OCI-M1 (cell line): ENCODE measurements at places on chromosomes 4 and X.

DNA sequence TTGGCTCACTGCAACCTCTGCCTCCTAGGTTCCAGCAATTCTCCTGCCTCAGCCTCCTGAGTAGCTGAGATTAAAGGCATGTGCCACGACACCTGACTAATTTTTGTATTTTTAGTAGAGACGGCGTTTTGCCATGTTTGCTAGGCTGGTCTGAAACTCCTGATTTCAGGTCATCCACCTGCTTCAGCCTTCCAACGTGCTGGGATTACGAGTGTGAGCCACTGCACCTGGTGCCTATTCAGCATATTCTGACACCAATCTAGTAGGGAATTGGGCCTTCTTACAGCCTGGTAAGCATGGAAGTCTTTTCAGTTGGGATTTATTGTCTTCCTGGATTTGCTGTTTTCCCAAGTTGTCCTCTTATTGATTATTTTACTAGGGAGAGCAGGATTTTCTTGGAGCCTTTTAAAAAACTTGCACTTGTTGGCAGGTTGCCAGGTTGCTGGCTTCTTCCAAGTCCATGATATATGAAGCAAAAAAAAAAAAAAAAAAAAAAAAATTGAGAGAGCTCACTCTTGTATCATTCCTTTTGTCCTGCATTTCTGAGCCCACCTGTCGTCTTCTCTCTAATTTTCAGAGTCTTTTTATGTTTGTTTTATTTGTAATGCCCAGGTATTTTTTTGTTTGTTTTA is 43.7 kb downstream of the TMPRSS11E start:
- no peak for DNase-seq

DNA sequence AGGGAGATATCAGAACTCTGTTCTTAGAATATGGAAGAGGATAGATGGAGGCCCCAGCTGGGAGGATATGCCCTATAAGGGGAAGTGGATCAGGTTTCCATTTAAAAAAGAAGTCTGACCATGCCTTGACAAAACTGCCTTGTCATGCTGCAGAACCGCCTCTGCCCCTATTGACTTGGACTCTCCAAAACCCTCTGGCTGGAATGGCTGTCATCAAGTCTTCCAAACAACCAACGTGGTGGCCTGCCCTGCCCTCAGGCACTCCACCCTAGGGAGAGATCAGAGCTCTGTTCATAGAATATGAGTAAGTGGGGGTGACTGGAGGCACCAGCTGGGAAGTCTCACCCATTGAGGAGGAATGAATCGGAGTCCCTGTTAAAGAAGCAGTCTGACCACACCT is 114.9 kb downstream of the VSIG4 start:
- DNase-seq, result peak; percentile 84

DNA sequence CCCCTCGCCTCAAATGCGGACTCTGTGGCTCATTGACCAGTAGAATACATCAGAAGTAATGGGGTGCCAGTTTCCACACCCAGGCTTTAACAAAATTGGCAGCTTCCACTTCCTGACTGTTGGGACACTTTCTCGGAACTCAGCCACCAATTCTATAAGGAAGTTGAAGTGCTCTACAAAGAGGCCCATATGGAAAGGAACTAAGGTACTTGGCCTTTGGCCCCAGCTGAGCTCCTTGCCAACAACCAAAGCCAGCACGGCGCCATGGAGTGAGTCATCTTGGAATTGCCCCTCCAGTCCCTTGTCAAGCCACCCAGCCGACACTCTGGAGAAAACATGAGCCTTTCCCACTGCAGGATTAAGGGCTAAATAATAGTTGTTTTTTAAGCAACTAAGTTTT is 262.2 kb upstream of the INTU start:
- DNase-seq, result no peak

DNA sequence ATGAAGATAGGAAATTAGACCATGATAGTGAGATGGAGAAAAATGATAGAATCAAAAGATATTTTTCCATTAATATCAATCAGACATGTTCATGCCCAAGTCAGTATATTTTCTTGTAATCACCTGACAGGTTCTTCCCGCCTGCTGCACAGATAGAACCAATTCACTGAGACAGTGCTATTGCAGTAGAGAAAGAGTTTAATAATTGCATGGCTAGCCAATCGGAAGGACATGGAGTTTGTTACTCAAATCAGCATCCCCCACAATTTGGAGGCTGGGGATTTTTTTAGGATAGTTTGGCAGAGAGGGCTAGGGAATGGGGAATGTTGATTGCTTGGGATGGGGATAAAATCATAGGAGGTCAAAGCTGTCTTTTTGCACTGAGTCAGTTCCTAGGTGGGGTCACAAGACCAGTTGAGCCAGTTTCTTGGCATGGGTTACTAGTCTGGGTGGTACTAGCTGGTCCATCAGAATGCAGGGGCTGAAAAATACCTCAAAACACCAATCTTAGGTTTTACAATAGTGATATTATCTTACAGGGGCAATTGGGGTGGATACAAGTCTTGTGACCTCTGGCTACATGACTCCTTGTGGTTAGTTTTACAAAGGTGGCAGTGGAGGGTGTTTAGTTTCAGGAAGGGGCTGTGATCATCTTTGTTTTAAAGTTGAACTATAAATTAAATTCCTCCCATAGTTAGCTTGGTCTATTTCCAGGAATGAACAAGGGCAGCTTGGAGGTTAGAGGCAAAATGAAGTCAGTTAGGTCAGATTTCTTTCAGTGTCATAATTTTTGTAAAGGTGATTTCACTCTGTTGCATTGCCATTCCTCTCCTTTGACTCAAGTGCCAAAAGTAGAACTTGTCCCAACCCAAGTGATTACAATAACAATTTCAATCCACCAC is 100.3 kb upstream of the PDE5A start:
- DNase-seq, result no peak

DNA sequence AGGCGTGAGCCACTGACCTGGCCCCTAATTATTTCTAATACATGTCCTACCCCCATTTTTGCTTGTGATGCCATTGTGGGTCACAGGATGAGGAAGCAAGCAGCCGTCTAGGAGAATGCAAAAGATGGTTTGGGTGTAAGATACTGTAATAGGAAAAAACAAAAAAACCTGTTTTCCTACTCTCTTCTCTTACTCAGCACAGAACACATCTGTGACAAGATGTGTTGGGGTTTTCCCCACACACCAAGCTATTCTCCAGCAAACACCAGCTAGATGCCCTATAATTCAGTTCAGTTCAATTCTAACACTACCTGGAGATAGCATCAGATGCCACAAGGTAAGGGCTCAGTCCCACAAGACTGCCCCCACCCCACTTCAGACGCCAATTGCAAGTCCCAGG is 15.3 kb upstream of the HPRT1 start:
- no peak for DNase-seq

DNA sequence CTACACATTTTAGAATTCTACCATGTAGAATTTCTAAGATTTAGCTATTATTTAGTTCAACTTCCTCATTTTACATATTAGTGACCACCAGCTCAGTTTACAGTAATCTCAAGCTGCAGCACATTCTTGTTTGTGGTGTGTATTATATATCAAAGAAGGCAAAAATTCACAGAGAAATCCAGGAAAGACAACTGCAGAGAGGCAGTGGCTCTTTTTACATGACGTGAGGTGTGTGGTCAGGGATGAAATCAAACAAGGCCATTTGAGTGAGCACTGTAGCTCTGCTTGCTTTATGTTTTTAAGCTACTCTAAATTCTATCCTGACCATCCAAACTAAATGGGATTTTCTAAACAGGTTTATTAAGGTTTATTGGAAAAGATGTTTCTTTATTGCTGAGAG is 71.1 kb downstream of the COL25A1 start:
- peak; percentile 48 for DNase-seq

GRCh38 chr4:172125443-172125842 is 312.2 kb downstream of the GALNTL6 start:
- peak; percentile 67 for DNase-seq
